ENCODE measurements at places on chromosomes 5 and 9.
A peak's percentile ranks its signal among the peaks of the same experiment; 100 is the strongest.

GRCh38 chr9:32703635-32704034 lies 68.2 kb upstream of the TAF1L start:
- no peak for DNase-seq

- DNase-seq: no peak
Measured at GRCh38 chr5:61463596-61463995, 131.5 kb downstream of the ZSWIM6 start.

- DNase-seq: no peak
Measured at GRCh38 chr5:179731791-179732411, 721 bp upstream of the MAML1 start.

DNA sequence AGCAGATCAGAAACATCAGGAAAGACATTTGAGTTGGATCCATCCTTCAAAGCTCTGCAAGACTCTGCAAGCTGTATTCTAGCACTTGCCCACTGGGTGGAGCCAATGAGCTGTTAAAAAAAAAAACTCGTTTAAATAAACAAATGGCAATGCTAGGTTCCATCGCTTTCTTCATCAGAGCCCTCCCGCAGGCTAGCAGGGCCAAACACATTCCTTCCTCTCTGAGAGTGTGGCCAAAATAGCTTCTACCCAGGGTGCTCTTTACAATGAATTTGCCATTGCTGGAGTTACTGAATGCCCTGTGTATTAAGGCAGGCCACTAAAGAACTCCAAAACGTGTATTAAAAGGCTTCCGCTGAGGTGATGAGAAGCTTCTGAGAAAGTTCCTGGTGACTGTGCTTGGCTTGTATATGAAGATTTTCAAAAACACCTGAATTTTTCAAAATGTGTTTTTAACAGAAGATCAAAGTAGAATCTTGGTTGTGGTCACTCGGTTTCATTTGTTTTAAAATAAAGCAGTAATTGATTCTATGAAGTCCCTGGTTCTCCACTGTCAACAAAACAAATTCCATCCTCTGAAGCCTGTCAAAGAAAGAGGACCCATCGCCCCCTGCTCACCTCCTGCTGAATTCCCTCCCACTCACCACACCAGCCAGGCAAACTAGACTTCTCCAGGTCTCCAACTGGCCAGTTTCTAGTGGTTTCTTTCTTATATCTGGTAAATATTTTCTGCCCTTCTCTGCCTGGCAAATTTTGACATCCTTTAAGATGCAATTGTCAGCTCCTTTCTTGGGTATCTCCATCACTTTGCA lies 36.5 kb upstream of the EQTN start:
- peak; percentile 63 for DNase-seq

DNA sequence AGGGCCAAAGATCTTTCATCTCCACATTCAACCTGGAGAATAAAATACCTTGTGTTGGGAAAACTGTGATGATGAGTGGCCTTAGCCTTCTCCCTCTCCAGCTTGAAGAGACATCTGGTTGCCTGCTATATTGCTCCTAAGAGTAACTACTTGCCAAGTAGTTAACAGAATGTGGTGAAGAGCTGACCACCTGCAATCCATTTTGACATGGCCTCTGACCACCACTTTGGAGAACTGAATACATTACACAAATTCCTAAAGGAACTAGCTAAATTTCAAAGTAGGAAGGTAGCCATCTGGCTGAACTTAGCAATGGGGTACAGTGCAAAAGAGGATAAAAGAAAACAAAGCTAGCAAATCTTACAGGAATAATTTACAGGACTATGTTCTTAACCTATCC lies 7.2 kb downstream of the TBCA start:
- DNase-seq: no peak

- no peak for DNase-seq
Measured at GRCh38 chr5:75366787-75367186, 29.8 kb downstream of the HMGCR start.

GRCh38 chr9:83339435-83339834 lies 198.8 kb downstream of the FRMD3 start:
- DNase-seq: no peak

DNA sequence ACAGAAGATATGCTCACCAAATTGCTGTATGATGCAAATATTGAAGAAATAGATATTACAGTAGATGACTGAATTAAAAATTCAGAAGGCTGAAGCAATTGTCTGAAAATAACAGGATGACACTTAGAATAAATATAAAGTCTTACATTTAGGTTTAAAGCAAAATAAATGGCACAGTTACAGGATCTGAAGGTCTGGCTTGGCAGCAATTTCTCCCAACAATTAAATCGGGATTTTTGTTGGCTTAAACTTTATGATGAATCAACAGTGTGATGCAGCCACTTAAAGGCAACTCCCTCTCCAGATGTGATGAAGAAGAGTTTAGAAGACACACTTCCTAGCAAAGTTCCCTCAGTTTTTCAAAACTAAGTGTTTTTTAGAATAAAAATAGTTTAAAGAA lies 80.5 kb downstream of the NREP start:
- no peak for DNase-seq

DNA sequence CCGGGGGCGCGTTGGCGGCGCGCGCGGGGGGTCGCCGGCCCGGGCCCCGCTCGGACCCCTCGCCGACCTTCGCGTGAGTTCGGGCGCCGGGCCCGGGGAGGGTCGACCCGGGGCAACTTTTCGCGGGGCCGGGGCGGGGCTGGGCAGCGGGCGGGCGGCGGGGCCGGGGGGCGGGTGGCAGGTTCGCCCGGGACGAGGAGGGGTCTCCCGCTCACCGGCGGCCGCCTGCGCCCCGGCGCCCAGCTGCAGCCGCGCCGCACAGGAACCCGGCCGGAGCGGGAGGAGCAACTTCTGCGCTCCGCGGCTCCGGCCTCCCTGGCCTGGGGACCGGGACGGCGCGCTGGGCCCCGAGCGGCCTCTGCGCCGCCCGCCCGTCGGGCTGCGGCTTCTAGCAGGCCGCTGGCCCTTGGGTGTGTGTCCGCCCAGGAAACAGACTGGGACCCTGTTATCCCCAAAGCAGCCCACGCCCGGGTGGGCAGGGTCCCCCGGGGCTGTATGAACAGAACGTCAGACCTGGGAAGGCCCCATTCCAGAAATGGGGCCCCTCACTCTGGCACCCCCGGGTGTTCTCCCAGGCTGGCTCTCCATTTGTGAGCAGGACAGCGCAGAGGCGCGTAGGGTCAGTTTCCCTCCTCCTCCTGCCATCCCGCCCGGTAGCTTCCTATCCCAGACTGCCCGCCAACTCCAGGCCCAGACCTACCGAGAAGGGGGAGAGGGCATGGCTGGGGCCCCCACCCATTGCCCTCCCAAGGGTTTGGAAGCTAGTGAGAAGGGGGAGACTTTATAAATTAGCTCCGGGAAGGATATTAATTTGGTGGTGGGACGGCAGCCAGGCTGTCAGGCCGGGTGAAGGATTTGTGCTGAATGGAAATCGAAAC lies 708 bp downstream of the RXRA start:
- no peak for DNase-seq

- no peak for DNase-seq
Measured at GRCh38 chr9:32882705-32883104, 99.4 kb downstream of the TMEM215 start.

GRCh38 chr5:120199559-120199958 lies 264.5 kb upstream of the PRR16 start:
- no peak for DNase-seq

Data from hypothalamus (tissue), 51 donors.